Liver (tissue), 10 donors: ENCODE measurements at places on chromosomes 2 and 18.

DNA sequence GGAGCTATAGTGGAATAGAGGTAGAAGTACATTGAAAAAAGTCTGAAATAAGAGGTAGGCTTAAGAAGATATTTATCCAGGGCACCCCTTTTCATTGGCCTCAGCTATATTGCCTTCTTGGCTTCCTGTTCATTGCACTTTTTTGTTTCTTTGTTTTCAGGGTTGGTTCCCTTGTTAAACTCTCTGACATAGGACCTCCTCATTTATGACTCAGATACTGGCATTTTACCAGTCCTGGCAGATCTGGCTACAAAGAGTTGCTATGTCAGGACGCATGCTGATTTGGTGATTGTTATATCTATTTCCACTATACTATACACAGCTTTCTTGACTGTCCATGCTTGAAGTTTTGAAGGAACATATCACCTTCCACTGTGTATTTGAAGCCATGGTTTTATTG lies 60.0 kb downstream of the GCA start:
- no peak for DNase-seq

- DNase-seq, result no peak
Measured at GRCh38 chr2:188659656-188660406, 314.3 kb upstream of the COL3A1 start.

DNA sequence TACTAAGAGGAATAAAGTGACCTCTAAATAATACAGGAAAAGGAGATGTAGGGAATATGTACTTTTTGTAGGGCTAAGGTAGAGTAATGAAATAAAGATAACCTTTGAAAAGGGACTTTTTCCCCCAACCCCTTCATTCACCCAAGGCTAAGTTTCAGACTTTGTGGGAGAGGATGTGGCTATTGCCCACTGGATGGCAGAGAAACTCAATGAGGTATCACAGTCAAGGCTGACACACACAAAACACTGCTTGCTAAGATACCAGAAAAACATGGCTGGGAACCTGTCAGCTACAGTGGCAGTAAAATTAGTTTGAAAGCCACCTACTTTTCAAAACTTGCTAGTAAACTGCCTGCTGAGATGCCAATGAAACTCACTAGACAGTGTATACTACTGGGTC lies 158.8 kb upstream of the WDSUB1 start:
- no peak for DNase-seq

DNA sequence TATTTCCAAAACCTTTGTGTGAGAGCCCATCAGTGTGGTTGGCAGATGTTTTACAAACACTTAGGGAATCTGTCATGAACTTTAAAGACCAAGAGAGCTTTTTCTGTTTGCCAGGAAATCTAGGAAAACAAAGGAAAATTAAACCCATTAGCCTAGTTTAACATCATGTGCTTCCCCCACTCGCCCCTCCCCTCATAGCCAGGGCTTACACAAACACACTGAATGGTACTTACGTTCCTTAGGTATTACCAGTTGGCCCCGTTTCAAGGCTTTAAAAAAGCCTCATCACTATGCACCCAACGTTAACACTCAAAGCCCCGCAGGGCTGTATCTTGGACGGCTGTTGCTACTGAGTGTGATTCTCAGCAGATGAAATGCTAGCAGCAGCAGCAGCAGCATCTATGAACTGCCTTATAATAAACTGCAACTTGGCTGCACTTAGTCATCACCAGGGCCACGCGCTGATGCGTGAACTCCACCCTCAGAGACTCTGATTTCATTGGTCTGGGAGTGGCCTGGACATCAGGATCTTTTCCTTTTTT lies 20.1 kb upstream of the TTC39C start:
- no peak for DNase-seq

GRCh38 chr2:169756342-169756741 lies 22.7 kb downstream of the KLHL23 start:
- no peak for DNase-seq
